RPMI7951 (cell line): ENCODE measurements at places on chromosomes 6 and 20. TPM values are rescaled to one million over a fixed set of nuclear protein-coding genes. Genes with fewer than 3 reads are reported as not detected.
A peak's percentile ranks its signal among the peaks of the same experiment; 100 is the strongest.

- DNase-seq, result peak; percentile 97
These were observed at the start of gene MAP1LC3A for GRCh38 chr20:34558320-34559218. TSS of gene MAP1LC3A (plus strand) at chr20:34558718. CDS start at chr20:34558869, 151 bp downstream.

Gene SLC13A3
- total RNA-seq, result 1.7 and 4.1 TPM in 2 replicates

GRCh38 chr6:12842114-12842513 is 125.5 kb downstream of the PHACTR1 start:
- no peak for DNase-seq

Gene VSTM2L
- 0.48 and 3.2 TPM in 2 replicates for total RNA-seq

GRCh38 chr6:16092990-16093389 is 35.9 kb upstream of the MYLIP start:
- no peak for DNase-seq

Gene ARFGEF2
- total RNA-seq, result 28.2 and 30.3 TPM in 2 replicates

Gene ZSCAN9
- total RNA-seq, result 16.7 and 21.0 TPM in 2 replicates

Gene RNF217
- total RNA-seq, result 8.0 and 10.3 TPM in 2 replicates

DNA sequence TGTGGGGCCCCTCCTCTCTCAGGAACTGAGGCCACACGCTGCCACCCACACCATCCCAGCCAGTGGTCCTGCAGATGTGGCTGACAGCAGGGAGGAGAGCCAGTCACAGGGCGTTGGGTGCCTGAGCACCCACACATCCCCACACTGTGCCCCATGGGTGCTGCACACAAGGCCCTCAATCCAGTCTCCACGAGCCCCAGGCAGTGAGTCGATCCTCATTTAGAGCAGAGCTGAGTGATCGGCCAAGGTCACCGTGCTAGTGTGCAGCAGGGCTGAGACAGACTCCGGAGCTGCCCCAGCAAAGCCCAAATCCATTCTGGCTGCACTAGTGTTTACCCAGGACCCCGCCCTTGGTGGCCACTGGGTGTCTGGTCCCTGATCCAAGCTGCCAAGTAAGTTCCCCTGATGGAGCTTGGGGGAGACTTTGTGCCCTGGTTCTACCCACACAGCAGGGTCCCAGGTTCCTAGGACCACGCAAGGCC is 9.0 kb downstream of the C20orf203 start:
- DNase-seq, result no peak

DNA sequence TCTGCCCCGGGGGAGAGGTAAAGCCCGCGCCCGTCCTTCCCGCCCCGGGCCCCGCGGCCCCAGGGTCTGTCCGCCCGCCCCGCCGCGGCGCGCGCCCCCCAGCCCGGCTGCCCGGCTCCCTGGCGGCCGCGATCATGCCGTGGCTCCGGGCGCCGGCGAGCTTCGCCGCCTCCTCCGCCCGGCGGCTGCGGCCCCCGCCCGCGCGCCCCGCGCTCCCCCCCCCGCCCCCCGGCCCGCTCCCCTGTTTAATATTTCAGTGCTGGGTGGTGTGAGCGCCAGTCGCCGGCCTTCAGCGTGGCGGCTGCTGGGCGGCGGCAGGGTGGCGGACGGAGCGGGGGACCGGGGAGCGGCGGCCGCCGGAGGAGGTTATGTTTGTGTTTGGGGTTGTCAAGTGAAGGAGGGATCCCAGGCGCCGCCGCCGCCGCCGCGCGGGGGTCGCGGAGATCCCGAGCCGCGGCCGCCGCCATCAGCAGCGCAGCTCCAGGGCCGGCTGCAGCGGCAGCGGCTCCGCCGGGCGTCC is at the start of gene HIVEP1:
HIVEP1 (plus strand) TSS at position 275 of the 520 bp plus-strand sequence. CDS start 3,317 bp downstream, outside the sequence.
- peak; percentile 15 for DNase-seq

GRCh38 chr6:80333342-80333741 is 226.9 kb downstream of the BCKDHB start:
- DNase-seq, result no peak

DNA sequence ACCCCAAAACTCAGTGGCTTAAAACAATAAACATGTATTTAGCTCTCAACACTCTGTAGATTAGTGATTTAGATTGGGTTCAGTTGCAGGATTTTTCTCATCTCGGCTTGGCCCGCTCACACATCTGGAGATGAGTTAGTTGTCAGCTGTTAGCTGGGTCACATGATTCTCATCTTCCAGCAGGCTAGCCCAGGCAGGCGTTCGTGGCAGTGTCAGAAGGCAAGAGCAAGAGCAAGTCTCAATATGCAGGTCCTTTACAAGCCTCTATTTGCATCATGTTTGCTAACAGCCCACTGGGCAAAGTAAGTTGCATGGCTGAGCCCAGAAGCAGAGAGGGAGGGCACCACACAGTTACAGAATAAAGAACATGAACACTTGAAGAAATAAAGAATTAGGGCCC is 83.6 kb upstream of the MYLIP start:
- DNase-seq, result peak; percentile 16

Gene PLG
- not detected in 2 replicates for total RNA-seq

DNA sequence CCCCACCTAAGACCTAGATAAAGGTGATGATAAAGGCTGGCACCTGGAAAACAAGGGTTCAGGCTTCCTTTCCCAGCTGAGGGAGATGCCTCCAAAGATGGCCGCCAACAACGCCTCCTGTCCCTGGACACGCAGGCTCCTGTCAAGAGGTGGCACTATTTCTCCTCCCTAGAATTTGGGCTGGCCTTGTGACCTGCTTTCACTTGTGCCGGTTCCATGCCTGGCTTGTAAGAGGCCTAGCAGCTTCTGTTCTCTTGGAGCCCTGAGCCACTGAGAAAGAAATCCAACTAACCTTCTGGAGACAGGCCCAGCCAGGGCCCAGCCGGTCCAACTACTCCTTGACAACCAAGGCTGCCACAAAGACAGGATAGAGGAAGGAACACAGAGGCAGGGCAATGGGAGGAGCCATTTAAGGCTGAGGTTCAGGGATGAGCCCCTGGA is 60.2 kb upstream of the RALY start:
- DNase-seq, result peak; percentile 76

Gene MYB
- 0.12 TPM in 1 of 2 replicates, not detected in the other for total RNA-seq

GRCh38 chr6:83086751-83087150 is 19.3 kb downstream of the DOP1A start:
- no peak for DNase-seq

- no peak for DNase-seq
These were observed 40.5 kb upstream of the RAB32 start for GRCh38 chr6:146503096-146503495.

GRCh38 chr20:50462093-50462690 is 48.0 kb upstream of the PTPN1 start:
- no peak for DNase-seq

GRCh38 chr6:43807228-43808061 is 37.4 kb downstream of the VEGFA start:
- peak; percentile 75 for DNase-seq

Gene MAN1A1
- 17.8 and 19.7 TPM in 2 replicates for total RNA-seq

- DNase-seq, result no peak
These were observed 156.0 kb downstream of the DST start for GRCh38 chr6:56486681-56487080.

Gene IPCEF1
- total RNA-seq, result under 0.01 and 0.59 TPM in 2 replicates

Gene CARMIL1
- 6.8 and 9.5 TPM in 2 replicates for total RNA-seq

- no peak for DNase-seq
These were observed 148.8 kb downstream of the TFAP2A start for GRCh38 chr6:10266061-10266460.

Gene C20orf204
- total RNA-seq, result 0.36 and 1.7 TPM in 2 replicates

Gene ULBP3
- 8.9 and 13.6 TPM in 2 replicates for total RNA-seq

Gene APCDD1L
- 122 and 149 TPM in 2 replicates for total RNA-seq

GRCh38 chr20:44720997-44721784 is 6.0 kb downstream of the CCN5 start:
- DNase-seq, result peak; percentile 77

GRCh38 chr20:38735172-38735571 is 10.9 kb downstream of the SLC32A1 start:
- no peak for DNase-seq

GRCh38 chr6:150118203-150118602 is 24.6 kb upstream of the PPP1R14C start:
- no peak for DNase-seq

Gene HRH3
- total RNA-seq, result not detected in 2 replicates

DNA sequence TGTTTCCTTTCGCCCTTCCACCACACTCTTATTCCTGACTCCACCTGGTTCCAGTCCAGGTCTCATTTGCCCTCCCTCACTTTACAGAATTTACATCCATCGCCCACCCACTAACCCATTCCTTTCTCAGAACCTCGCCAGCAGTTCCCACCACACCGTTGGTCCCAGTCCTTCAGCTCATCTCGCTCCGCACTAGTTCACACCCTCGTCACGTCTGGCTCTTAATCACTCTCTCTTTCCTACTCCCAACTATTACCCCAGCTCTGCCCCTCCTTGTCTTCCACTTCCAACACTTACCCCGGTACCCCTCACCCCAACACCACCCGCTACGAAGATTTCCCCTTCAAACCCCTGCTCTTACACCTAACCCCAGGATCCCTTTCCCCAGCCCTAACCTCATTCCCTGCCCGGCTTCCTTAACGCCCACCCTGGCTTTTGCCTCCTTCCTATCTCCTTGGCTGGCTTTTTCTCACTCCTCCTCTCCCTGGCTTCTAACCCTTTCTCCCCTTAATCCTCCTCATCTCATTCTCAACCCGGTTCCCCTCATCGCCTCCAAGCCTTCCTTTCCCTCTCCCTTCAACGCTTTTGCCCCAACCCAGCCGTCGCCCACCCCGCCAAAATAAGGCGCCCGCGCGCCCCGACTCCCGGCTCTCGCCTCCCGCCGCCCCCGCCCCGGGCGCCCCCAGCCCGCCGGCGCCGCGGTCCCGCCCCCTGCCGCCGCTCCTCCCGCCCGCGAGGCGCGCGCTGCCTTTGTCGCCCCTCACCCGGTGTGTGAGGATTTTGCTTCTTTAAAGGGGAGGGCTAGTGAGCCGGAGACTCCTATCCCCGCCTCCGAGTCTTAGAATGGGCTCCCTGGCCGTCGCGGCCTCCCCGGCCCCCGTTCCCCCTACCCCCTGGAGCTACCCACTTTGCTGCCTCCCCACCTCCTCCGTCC is 542 bp downstream of the USP49 start:
- DNase-seq, result peak; percentile 5

Gene PHACTR1
- 1.9 and 5.9 TPM in 2 replicates for total RNA-seq

DNA sequence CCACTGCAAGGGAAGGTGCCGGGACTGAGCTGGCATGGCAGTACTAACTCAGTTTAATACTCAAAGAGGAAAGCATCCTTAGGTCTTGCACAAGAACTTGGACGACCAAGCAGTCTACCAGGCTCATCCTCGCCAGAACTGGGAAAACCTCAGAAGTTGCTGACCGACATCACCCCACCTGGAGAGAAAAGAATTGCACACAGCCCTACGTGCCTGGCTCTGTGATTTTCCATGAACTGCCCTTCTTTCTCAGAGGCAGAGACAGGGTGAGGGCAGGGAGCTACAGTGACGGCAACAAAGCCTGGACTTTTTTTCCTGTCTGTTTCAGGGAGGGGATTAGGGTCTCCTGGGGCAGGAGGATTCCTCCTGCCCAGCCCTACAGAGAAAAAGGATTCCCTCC is 8.0 kb downstream of the JAG1 start:
- no peak for DNase-seq

Gene TRAPPC3L
- total RNA-seq, result not detected in 2 replicates

GRCh38 chr20:62524505-62524911 is 48.7 kb upstream of the GATA5 start:
- no peak for DNase-seq

DNA sequence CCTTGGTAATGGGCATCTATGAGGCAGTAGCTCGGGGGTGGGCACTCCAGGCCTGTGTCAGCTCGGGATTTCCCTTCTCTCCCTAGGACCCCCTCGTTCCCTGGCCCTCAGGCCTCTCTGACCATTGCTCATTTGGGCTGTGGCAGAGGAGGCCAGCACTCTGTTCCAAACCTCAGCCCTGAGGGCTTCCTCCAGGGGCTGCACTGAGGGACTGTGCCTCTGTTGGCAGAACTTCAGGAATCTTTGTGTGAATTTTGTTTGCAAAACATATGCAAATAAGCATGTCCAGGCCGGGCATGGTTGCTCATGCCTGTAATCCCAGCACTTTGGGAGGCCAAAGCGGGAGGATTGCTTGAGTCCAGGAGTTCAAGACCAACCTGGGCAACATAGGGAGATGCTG is 11.0 kb downstream of the PACSIN1 start:
- DNase-seq, result no peak

Gene TP53TG5
- total RNA-seq, result not detected in 2 replicates

DNA sequence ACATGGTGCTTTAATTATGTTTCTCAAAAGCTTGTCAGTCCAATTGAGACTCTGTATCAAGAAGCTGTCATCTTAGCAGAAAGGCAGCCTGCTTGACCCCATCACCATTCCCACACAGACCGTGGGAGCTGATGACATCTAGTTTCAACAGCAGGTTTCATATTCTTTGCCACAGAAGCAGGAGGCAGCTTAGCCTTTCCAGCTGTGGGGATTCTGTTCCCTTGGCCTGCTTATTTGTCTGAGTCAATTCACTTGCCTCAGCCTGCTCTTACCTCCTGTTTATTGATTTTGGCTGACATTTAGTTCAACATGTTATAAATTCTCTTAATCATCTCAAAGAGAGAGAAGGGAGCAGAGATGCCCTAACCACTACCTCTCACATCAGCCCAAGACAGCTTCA is 527.7 kb downstream of the ADGRB3 start:
- no peak for DNase-seq

DNA sequence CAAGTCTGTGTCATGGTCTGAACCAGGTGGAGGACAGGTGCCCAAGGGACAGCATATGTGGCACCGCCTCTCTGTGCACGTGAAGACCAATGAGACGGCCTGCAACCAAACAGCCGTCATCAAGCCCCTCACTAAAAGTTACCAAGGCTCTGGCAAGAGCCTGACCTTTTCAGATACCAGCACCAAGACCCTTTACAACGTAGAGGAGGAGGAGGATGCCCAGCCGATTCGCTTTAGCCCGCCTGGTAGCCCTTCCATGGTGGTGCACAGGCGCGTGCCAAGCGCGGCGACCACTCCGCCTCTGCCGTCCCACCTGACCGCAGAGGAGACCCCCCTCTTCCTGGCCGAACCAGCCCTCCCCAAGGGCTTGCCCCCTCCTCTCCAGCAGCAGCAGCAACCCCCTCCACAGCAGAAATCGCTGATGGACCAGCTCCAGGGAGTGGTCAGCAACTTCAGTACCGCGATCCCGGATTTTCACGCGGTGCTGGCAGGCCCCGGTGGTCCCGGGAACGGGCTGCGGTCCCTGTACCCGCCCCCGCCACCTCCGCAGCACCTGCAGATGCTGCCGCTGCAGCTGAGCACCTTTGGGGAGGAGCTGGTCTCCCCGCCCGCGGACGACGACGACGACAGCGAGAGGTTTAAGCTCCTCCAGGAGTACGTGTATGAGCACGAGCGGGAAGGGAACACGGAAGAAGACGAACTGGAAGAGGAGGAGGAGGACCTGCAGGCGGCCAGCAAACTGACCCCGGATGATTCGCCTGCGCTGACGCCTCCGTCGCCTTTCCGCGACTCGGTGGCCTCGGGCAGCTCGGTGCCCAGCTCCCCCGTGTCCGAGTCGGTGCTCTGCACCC is 109.5 kb upstream of the RAB32 start:
- no peak for DNase-seq
